NCI-H1092 (cell line): ENCODE measurements at places on chromosomes 4 and X.

DNA sequence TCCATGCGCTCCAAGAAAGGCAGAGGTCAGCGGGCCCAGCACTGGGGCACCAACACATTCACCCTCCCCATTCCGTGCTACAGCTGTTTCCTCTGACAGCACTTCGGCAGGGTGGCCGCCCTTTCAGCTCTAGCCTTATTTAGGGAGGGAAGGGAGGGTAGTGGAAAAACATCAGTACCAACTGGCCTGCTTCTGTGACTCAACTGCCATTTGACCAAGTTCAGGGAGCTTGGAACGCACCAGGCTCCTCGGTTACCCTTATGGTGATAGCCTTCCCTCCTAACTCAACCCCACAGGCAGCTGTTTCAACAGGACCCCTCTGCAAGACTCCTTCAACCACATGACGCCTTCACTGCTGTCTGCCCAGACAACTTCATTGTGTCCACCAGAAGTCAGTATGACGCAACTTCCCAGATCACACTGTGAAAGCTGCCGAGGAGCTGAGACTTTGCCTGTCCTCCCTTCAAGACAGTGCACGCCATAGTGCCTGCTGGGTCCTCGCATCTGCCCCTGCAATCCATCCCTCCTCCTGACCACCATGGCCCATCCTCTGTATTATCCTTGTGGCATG lies 132.2 kb downstream of the AFAP1 start:
- DNase-seq, result no peak

GRCh38 chrX:118219866-118220265 lies 103.3 kb upstream of the KLHL13 start:
- DNase-seq, result no peak

DNA sequence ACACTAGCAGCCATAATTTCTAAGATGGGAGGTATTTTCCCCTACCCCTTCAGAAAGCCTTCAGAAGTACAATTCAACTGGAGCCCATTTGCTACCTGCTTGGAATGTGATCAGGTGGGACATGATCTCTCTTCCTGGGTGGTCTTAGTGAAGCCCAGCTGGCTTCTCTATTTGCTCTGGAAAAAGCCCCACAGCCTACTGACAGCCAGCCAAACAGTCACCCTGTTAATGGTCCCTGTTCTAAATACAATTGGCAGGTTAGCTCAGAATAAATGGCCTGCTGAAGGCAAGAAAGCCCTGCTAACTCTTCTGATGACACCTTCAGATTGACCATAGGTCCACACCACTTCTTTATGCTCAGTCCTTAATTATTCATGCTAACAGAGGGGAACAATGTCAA lies 39.9 kb downstream of the HS6ST2 start:
- no peak for DNase-seq

DNA sequence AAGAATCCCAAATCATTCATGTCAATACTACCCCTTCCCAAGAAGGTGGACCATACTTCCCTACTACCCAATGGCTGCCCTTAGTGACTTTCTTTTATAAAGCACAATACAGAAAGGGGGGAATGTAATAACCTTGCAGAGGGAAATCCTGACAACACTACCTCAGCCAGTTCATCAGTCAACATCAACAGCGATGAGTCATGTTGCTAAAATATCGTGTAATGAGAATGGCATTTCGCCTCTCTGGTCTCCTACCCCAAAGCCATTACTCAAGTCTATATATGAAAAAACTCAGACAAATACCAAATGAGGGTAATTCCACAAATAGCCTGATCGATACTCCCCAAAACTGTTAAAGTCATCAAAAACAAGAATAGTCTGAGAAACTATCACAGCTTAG lies 3.3 kb upstream of the MAGEA8 start:
- no peak for DNase-seq

DNA sequence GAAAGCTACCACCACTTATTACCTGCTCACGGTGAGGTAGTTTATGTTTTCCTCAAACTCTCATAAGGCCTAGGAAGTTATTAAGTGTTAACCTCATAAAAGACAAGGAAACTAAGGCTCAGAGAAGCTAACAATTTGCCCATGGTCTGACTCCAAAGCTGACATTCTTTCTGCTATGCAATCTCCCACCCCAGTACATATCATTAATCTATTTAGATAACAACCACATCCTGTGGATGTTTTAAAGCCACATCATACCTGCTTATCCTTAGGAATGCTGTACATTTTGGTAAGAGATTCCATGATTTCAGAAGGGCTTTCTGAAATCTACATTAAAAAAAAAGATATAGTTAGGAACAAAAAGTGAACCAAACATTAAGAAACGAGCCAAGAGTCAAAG lies 55.4 kb downstream of the HUWE1 start:
- DNase-seq, result no peak

DNA sequence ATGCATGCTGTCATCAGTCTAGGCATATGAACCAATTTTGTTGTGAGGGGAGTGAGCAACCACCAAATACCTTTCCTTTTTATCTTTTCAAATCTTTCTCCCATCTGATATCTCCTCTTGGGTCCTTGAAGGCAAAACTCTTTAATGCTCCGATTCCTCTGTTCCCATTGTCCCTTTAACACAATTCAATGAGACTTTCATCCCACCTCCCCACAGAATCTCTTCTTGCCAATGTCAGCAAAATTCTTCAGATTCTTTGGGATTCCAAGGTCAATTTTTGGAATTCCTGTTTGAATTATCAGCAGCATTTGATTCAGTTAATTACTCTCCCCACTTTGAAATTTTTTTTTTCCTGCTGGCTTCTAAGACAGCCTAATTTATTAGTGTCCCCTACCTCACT lies 232.7 kb downstream of the COX7B2 start:
- DNase-seq, result no peak

DNA sequence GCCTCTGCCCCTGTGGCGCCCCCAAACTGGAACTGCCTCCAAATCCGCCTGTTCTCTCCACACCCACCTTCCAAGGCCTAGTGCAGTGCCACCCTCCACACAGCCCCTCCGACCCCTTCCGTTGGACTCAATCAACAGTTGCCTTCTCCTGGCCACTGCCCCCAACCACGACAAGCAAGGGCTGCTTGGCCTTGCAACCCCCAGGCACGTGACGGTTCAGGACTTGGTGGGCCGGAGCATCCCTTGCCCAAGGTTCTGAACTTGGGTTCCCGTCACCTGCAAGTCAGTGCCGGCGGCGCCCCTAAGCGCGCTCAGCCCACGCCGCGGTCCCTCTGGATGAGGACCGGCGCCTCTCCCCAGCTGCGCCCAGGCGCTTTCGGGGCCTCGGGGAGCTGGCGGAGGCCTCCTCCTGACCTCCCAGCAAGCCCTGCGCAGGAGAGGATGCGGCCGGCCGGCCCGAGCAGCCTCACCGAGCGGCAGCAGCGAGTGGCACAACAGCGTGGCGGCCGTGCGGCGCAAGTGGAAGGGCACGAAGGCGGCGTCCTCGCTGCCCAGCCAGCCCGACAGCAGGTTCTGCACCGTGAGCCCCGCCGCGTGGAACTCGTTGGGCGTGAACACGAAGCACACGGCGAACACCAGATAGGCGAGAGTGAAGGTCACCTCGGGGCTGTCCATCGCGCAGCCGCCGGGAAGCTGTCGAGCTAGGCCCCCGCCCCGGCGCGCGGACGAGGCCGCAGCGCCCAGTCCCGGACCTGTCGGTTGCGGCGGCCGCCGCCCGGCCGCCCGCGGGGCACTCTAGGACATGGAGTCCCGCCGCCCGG lies 750 bp downstream of the TMEM129 start:
- peak; percentile 22 for DNase-seq

GRCh38 chrX:101117701-101118100 lies 19.7 kb downstream of the CENPI start:
- no peak for DNase-seq

GRCh38 chr4:4641661-4642495 lies 100.0 kb upstream of the STX18 start:
- no peak for DNase-seq

GRCh38 chrX:154398668-154399526 lies 720 bp downstream of the RPL10 start:
- DNase-seq, result peak; percentile 77

DNA sequence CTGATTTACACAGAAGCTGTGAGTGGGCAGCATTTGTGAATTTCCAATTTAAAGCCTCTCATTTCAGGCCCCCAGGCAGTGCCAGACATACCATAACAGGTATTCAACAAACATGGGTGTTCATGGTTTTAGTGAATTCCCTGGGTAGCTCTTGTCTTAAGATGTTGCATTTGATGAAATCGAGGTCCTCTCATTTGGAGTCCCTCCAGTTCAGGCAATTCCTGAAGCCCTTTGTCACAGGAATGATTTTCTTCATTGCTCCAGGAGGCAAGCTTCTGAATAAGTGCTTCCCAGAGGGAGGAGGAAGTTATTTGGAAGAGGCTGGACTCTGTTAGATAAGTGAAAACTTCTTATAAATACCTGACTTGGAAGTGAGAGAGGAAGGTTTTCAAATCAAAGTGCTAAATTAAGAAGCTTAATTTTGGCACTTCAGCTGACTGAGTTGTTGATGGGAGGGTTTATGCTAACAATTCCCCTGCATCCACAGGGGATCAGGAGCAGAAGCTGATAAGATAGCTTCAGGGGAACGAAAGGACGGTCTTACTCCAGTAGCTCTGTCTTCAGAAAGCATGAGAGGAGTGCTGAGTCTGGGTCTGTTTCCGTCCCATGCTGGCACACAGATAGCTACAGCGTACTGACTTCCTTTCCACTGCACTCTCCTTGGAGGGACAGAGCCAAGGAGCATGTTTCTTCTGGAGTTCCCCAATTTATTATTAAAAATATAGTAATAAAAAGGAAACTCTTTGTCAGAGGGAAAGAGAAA lies 543.1 kb downstream of the GBA3 start:
- DNase-seq, result no peak

- DNase-seq, result no peak
Observed at GRCh38 chrX:24350217-24350616, 10.2 kb upstream of the SUPT20HL1 start.

DNA sequence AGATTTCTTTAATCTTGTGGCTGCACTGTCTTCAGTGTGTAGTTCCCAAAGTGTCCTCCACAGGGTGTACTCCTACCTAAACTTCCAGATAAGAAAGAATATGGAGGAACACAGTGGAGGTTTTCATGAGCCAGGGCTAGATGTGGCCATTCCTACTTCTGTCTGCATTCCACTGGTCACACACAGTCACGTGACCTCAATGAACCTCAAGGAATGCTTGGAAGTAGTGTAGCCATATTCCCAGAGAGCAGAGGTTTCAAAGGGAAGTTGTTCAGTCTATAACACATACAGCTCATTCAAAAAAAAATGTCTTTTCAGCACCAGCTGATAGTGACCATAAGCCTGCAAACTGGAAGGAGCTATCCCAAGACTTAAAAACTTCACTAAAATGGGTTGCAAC lies 53.6 kb downstream of the ASB9 start:
- no peak for DNase-seq

DNA sequence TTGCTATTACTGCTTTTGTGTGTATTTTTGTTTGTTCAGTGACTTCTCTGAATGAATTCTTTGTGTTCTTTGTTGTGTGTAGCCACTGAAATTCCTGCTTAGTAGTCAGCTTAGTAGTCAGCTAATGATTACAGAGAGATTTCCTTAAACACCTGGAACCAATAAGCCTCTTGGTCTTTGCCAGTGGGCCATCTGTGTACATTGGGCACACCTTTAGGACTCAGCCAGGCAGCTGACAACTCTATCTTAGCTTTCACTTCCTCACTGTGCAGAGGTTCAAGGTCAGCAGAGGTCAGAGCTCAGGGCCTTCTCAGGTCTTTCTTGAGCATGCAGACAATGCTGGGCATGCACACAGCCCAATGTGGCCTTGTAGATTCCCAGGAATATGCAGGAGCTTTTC lies 59.3 kb downstream of the RWDD4 start:
- no peak for DNase-seq

- DNase-seq, result no peak
Observed at GRCh38 chr4:180695851-180696250, 1547.4 kb upstream of the TENM3 start.

DNA sequence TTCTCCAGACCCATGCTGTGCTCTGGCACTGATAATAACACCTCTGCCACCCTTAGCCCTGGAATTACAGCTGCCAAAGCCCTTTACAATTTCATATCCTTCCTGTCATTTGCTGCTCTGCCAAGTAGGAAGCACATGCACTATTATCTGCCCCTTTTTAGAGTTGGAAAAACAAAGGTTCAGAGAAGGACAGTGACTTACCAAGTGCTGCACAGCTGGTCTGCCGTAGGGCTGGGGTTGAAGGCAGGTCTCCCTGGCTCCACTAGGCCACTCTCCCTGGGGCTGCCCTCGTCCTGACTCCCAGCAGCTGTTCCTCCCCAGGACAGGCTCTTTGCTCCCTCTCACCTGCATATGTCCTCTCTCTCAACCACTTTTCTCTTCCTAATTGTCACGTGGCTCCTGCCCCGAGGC lies 73.4 kb downstream of the ANAPC4 start:
- DNase-seq, result no peak

DNA sequence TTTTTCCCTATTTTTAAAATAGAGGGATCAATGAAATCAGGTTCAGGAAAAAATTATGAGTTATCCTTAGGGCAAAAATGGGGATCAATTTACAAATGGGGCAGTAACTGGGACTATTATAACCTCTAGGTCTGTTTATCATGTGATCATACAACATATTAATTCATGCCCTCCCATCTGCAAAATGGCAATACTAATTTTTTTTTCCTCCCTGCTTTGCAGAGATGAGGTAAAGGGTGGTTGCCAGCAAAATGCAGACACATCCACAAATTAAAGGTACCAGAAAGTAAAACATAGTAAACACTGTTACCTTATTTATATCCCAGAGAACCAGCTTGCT lies 467 bp downstream of the HSD17B11 start:
- no peak for DNase-seq

- DNase-seq, result no peak
Observed at GRCh38 chr4:91914176-91914804, 389.5 kb upstream of the GRID2 start.

GRCh38 chr4:186039697-186040096 lies 29.3 kb upstream of the TLR3 start:
- no peak for DNase-seq

- DNase-seq, result no peak
Observed at GRCh38 chrX:9770319-9770718, 4.7 kb upstream of the GPR143 start.

- DNase-seq, result no peak
Observed at GRCh38 chr4:39390603-39391002, 16.1 kb upstream of the KLB start.

GRCh38 chr4:8676676-8677075 lies 84.1 kb downstream of the CPZ start:
- no peak for DNase-seq

DNA sequence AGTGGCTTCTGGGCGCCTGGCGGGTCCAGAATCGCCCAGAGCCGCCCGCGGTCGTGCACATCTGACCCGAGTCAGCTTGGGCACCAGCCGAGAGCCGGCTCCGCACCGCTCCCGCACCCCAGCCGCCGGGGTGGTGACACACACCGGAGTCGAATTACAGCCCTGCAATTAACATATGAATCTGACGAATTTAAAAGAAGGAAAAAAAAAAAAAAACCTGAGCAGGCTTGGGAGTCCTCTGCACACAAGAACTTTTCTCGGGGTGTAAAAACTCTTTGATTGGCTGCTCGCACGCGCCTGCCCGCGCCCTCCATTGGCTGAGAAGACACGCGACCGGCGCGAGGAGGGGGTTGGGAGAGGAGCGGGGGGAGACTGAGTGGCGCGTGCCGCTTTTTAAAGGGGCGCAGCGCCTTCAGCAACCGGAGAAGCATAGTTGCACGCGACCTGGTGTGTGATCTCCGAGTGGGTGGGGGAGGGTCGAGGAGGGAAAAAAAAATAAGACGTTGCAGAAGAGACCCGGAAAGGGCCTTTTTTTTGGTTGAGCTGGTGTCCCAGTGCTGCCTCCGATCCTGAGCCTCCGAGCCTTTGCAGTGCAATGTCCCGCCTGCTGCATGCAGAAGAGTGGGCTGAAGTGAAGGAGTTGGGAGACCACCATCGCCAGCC lies at the start of gene ATOH1:
Gene ATOH1, plus strand, starts transcription at position 422 of the 663 bp plus-strand sequence. Its CDS starts 174 bp downstream, at position 596.
- DNase-seq, result no peak
